ENCODE measurements at places on chromosomes 6 and 20. TPM values are rescaled to one million over a fixed set of nuclear protein-coding genes. Genes with fewer than 3 reads are reported as not detected.

DNA sequence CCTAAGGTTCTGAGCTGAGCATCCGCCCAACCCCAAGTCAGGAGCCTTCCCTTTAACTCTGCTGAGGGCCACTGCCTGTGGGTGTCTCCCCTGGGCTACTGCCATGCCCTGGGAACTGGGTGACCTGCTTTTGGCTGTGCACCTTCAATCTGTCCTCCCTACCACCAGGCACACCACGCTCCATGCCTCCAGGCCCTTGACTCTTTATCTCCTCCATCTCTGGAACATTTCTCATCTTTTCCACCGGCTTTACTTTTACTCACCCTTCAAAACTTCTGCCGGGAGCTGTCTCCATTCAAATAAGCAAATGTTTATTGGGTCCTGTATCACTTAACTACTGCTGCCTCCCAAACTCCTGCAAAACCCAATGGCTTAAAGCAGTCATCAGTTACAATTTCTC lies 83.3 kb upstream of the NHSL1 start:
- H3K4me3 ChIP-seq = no peak overlapping the region
- H3K36me3 ChIP-seq = no peaks in the 10 kb centered on the region
- no peak overlapping the region for H3K27ac ChIP-seq

DNA sequence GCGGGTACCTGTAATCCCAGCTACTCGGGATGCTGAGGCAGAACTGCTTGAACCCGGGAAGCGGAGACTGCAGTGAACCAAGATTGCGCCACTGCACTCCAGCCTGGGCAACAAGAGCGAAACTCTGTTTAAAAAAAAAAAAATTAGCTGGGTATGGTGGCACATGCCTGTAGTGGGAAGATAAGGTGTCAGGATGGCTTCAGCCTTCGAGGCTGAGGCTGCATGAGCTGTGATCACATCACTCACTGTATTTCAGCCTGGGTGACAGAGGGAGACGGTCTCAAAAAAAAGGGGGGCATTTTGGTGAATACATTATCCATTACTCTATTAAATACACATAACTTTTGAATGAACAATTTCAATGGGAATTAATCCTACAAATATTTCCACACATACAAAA lies 32.4 kb downstream of the SNX3 start:
- H3K27ac ChIP-seq = no peak overlapping the region
- no peaks in the 10 kb centered on the region for H3K27me3 ChIP-seq
- no peaks in the 10 kb centered on the region for H3K36me3 ChIP-seq
- H3K4me1 ChIP-seq = no peaks in the 10 kb centered on the region
- no peak for DNase-seq

- H3K36me3 ChIP-seq = no peaks in the 10 kb centered on the region
- no peaks in the 10 kb centered on the region for H3K4me1 ChIP-seq
- no peak for DNase-seq
- H3K27me3 ChIP-seq = no peaks in the 10 kb centered on the region
- no peak overlapping the region for H3K27ac ChIP-seq
- H3K4me3 ChIP-seq = no peak overlapping the region
These were observed 143.4 kb upstream of the RPS6KA2 start for GRCh38 chr6:166770216-166771116.

DNA sequence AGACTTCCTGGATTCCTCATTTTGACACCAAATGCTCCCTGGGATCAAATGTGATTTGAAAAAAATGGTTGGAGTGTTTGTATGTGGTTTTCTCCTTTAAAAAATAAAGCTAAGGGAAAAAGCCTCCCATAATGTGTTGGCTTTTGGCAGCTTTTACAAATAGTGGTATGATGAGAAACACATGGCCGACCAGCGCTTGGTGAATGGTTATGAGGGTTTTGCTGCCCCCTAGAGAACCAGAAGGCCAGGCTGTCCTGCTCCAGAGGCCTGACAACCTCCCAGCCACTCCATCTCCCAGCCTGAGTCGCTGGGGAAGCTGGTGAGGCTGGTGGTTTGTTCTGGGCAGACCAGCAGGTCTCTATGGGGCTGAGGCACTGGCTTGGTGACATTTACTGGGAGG lies 69.3 kb downstream of the CLIC5 start:
- peaks cover 3% of the 10 kb centered on the region for H3K4me1 ChIP-seq
- DNase-seq = peak; percentile 45
- no peaks in the 10 kb centered on the region for H3K27me3 ChIP-seq
- H3K4me3 ChIP-seq = no peak overlapping the region
- H3K36me3 ChIP-seq = no peaks in the 10 kb centered on the region
- no peak overlapping the region for H3K27ac ChIP-seq

- no peaks in the 10 kb centered on the region for H3K27me3 ChIP-seq
- no peak for DNase-seq
- no peak overlapping the region for H3K4me3 ChIP-seq
- no peak overlapping the region for H3K27ac ChIP-seq
These were observed 274.7 kb upstream of the CITED2 start for GRCh38 chr6:139649128-139649527.

DNA sequence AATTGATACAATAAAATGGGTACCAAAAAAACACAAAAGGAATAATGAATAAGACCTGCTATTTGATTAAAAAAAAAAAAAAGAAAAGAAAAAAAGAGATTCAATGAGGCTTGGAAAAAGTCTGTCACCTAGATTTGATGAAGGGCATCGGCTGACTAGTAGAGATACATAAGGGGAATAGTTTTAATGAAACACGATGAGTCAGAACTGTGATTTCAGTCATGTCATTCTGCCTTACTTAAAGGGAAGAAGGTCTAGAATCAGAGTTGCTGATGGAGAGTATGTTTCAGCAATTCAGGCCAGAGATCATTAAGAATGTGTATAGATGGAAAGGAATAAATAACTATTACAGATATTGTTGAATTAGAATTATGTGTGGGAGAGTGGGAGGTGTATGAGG lies 565.9 kb upstream of the RNF217 start:
- no peak overlapping the region for H3K27ac ChIP-seq
- H3K4me3 ChIP-seq = no peak overlapping the region
- no peaks in the 10 kb centered on the region for H3K27me3 ChIP-seq
- no peaks in the 10 kb centered on the region for H3K4me1 ChIP-seq
- H3K36me3 ChIP-seq = no peaks in the 10 kb centered on the region
- DNase-seq = no peak

GRCh38 chr6:158220786-158221442 lies 52.8 kb downstream of the GTF2H5 start:
- no peak overlapping the region for H3K4me3 ChIP-seq
- H3K27ac ChIP-seq = no peak overlapping the region
- peak; percentile 69 for DNase-seq
- no peaks in the 10 kb centered on the region for H3K4me1 ChIP-seq
- no peaks in the 10 kb centered on the region for H3K27me3 ChIP-seq

DNA sequence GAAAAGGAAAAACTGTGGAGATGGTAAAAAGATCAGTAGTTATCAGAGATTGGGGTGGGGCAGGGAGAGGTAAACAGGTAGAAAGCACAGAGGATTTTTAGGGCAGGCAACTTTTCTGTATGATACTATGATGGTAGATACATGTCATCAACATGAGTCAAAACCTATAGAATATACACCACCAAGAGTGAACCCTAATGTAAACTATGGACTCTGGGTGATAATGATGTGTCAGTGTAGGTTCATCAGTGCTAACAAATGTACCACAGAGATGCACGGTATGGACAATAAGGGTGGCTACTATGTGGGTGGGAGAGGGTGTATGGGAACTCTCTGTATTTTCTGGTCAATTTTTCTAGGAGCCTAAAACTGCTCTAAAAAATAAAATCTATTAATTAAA lies 18.5 kb downstream of the PACSIN1 start:
- H3K36me3 ChIP-seq = no peaks in the 10 kb centered on the region
- DNase-seq = no peak
- no peak overlapping the region for H3K27ac ChIP-seq
- no peaks in the 10 kb centered on the region for H3K27me3 ChIP-seq
- H3K4me3 ChIP-seq = no peak overlapping the region
- H3K4me1 ChIP-seq = no peaks in the 10 kb centered on the region

GRCh38 chr20:40335901-40336351 lies 353.1 kb downstream of the MAFB start:
- H3K4me1 ChIP-seq = no peaks in the 10 kb centered on the region
- no peaks in the 10 kb centered on the region for H3K27me3 ChIP-seq
- DNase-seq = no peak
- H3K36me3 ChIP-seq = no peaks in the 10 kb centered on the region
- no peak overlapping the region for H3K4me3 ChIP-seq
- H3K27ac ChIP-seq = no peak overlapping the region

- H3K36me3 ChIP-seq = no peaks in the 10 kb centered on the region
- peaks cover 11% of the 10 kb centered on the region for H3K4me1 ChIP-seq
- DNase-seq = no peak
- no peak overlapping the region for H3K27ac ChIP-seq
- H3K4me3 ChIP-seq = no peak overlapping the region
These were observed 26.0 kb downstream of the TBC1D7 start for GRCh38 chr6:13302291-13302690.

DNA sequence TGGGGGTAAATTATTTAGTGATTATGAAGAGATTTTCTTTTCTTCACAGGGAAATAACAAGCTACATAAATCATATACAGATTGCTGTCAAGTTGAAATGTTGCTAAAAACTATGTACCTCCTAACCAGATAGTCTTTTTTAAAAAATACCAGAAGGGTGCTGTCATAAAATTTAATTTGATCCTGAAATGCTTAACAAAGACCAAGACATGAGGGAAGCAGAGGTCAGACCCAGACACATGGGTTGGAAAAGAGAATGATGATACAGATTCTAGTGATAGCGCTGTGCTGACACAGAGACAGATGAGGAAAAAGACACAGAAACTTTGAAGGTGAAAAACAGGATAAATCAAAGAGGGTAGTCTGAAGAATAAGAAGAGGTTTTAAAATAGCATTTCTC lies 573.1 kb downstream of the HACE1 start:
- no peaks in the 10 kb centered on the region for H3K36me3 ChIP-seq
- no peak for DNase-seq
- H3K4me1 ChIP-seq = no peaks in the 10 kb centered on the region
- H3K4me3 ChIP-seq = no peak overlapping the region

DNA sequence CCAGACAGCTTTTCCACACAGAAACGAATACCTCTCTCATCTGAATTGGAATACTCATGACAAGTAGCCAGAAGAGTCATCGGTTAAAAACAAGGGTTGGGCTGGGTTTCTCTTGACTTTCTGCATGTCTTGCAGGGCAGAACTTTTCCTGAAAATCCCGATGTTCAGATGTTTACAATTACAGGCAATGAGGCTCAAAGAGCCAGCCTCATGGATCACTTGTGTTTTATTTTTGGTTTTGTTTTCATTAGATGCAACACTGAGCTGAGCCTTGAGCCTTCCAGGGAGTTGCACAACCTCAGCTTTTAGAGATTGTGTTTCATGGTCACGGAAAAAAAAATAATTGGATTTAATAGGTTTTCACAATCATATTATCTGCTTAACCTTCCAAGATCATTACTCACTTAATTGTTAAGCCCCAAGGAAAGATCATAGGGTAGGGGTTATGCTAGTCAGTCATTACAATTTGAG lies 288.1 kb upstream of the PRDM1 start:
- peak overlapping the region; percentile 55 for H3K27ac ChIP-seq
- no peaks in the 10 kb centered on the region for H3K27me3 ChIP-seq
- peak; percentile 41 for DNase-seq
- no peaks in the 10 kb centered on the region for H3K36me3 ChIP-seq
- H3K4me1 ChIP-seq = peaks cover 13% of the 10 kb centered on the region

DNA sequence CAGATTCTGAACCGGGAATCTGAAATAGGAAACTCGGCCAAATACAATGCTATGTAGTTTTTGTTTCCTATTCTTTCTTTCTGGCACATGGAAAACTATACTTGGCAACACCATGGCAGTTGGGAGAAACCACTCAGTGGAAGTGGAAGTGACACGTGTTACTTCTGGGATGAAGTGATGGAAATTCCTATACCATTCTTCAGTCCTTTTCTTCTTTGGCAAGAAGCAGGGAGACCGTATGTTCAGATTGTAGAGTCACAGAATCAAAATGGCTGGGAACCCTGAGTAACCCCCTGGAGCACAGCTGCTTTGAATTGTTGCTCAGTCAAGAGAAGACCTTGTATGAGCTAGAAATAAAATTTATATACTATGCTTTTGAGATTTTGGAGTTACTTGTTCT lies 18.8 kb upstream of the TINAG start:
- no peak for DNase-seq
- no peaks in the 10 kb centered on the region for H3K4me1 ChIP-seq
- no peak overlapping the region for H3K27ac ChIP-seq
- H3K4me3 ChIP-seq = no peak overlapping the region
- H3K27me3 ChIP-seq = no peaks in the 10 kb centered on the region

DNA sequence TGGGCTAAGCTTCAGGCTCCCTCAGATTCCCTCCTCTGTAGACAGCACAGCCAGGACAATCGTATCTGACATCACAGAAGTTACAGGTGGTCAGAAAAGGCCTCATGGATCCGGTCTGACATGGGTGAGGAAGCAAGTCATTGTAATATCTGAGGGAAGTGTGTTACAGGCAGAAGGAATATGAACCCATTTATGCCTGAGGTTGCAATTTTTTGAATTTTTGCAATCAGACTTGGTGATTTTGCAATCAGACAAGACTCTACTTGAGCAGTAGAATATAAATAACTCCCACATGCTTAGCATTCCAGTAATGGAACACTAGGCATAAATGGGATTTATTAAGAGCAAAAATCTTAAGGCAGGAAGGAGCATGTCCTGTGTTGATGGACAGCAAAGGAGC lies 52.1 kb downstream of the CBLN4 start:
- H3K27me3 ChIP-seq = no peaks in the 10 kb centered on the region
- DNase-seq = no peak
- H3K27ac ChIP-seq = no peak overlapping the region
- peaks cover 1% of the 10 kb centered on the region for H3K4me1 ChIP-seq

- no peak overlapping the region for H3K27ac ChIP-seq
- no peaks in the 10 kb centered on the region for H3K36me3 ChIP-seq
- no peaks in the 10 kb centered on the region for H3K4me1 ChIP-seq
- no peaks in the 10 kb centered on the region for H3K27me3 ChIP-seq
- no peak overlapping the region for H3K4me3 ChIP-seq
These were observed 120.4 kb downstream of the VEGFA start for GRCh38 chr6:43890197-43891062.

- no peaks in the 10 kb centered on the region for H3K4me1 ChIP-seq
- H3K36me3 ChIP-seq = no peaks in the 10 kb centered on the region
- no peaks in the 10 kb centered on the region for H3K27me3 ChIP-seq
- H3K4me3 ChIP-seq = no peak overlapping the region
- no peak overlapping the region for H3K27ac ChIP-seq
These were observed 3.5 kb downstream of the CST9 start for GRCh38 chr20:23602241-23602640.

- no peaks in the 10 kb centered on the region for H3K4me1 ChIP-seq
- no peak overlapping the region for H3K27ac ChIP-seq
- H3K36me3 ChIP-seq = no peaks in the 10 kb centered on the region
- no peak for DNase-seq
- no peak overlapping the region for H3K4me3 ChIP-seq
- H3K27me3 ChIP-seq = no peaks in the 10 kb centered on the region
These were observed 91.2 kb upstream of the EXOC2 start for GRCh38 chr6:783966-784735.

GRCh38 chr20:1146957-1147356 lies 28.6 kb downstream of the PSMF1 start:
- H3K4me3 ChIP-seq = no peak overlapping the region
- H3K4me1 ChIP-seq = peaks cover 6% of the 10 kb centered on the region
- no peak for DNase-seq
- no peaks in the 10 kb centered on the region for H3K36me3 ChIP-seq

- no peaks in the 10 kb centered on the region for H3K36me3 ChIP-seq
- no peak for DNase-seq
- H3K4me1 ChIP-seq = peaks cover 4% of the 10 kb centered on the region
- no peak overlapping the region for H3K27ac ChIP-seq
- no peaks in the 10 kb centered on the region for H3K27me3 ChIP-seq
- H3K4me3 ChIP-seq = no peak overlapping the region
These were observed 180.9 kb downstream of the SASH1 start for GRCh38 chr6:148523551-148523950.

The FAM209B gene
- 0.31 TPM for total RNA-seq

The HSPA1L gene
- total RNA-seq = 3.4 TPM

The SLC22A2 gene
- total RNA-seq = 0.10 TPM

The GJA10 gene
- not detected for total RNA-seq

The BEND3 gene
- 3.6 TPM for total RNA-seq
